ENCODE measurements at places on chromosomes 16 and 17.

GRCh38 chr17:83008186-83008510, 71.3 kb upstream of the METRNL start:
- DNase-seq = no peak

DNA sequence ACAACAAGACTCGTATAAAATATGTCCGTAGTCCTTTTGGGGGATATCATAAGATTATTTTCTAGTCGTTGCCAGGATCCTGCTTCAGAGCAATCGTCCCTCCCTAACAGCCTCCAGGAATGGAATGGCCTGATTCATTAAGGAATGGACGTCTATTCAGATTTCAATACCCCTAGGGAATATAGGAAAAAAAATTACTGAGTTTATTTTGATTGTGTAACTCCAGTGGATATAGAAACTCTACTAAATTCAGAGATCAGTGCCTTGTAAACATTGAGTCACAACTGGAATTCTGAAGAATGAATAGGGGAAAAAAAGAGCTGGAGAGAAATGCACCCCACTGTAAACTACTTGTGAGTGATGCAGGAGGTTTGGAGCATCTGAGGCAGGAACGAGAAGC, 1171.5 kb upstream of the GOT2 start:
- no peak for DNase-seq

GRCh38 chr17:62787366-62787765, 20.7 kb downstream of the MARCHF10 start:
- DNase-seq = no peak

DNA sequence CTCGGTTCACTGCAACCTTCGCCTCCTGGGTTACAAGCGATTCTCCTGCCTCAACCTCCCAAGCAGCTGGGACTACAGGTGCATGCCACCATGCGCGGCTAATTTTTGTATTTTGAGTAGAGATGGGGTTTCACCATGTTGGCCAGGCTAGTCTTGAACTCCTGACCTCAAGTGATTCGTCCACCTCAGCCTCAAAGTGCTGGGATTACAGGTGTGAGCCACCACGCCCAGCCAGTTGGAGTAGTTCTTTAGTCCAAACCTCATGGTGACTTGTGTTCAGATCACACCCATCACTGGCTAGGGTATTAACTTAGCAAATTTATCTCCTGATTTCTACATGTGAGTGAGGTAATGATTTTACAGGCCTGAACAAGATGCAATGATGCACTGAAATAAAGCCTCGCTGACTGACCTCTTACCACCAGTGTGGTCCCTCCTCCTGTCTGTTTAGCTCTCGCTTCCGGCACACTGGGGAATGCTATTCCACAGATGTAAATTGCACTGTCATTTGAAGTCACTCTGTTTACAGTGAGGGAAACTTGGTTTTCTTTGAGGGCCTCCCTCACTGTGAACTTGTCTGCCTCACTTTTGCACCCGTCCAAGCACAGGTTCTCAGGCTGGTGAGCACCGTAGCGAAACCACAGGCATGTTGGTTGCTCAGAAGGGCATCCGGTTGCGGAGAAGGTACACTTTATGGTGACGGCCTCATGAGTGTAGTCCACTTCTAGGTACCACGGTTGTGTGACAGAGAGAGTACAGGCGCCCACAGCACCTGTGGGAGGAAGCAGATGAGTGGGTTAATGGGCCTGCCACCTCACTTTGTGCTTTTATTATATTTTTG, 5.5 kb downstream of the IGSF6 start:
- no peak for DNase-seq

DNA sequence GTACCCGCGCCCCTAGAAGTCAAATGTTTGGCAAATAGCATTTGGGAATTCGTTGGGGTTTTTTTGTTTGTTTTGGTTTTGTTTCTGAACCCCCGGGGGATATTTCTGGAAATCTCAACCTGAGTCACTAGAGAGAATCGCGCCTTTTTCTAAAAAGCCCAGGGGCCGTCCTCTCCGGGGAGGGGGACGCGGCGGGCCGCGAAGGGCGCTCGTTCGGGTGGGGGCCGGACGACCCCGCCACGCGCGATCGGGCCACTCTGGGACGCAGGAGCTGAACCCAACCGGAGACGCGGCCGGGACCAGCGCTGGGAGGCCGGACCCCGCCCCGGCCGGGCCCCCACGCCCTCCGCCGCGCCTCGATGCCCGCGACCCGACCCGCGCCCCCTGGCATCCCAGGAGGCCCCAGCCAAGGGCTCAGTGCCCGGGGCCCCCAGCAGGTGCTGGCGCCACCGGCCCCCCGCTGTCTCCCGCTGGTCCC, 302 bp downstream of the LITAF start:
- DNase-seq = no peak

- no peak for DNase-seq
Observed at GRCh38 chr17:39026980-39027451, 59.8 kb upstream of the FBXO47 start.

GRCh38 chr17:44402564-44403172, 13.2 kb upstream of the ITGA2B start:
- no peak for DNase-seq

DNA sequence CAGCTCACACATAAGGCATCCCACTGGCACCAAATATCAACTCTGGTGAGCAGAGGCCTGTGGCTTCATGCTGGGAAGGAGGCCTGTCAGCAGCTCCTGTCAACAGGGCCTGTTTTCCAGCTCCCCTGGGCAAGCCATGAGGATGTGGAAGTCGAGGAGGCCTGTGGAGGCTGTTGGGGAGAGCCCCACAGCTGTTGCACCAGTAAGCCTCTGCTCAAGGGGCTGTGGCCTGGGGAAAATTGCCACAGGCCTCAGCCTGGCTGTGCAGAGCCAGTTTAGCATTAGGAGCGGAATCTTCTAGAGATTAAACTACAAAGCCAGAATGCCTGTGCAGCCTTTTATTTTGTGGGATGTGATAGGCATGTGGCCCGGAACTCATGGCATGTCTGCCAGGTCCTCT, 202.1 kb downstream of the SPECC1 start:
- no peak for DNase-seq

- no peak for DNase-seq
Observed at GRCh38 chr17:73390851-73391250, 79.0 kb upstream of the CDC42EP4 start.

DNA sequence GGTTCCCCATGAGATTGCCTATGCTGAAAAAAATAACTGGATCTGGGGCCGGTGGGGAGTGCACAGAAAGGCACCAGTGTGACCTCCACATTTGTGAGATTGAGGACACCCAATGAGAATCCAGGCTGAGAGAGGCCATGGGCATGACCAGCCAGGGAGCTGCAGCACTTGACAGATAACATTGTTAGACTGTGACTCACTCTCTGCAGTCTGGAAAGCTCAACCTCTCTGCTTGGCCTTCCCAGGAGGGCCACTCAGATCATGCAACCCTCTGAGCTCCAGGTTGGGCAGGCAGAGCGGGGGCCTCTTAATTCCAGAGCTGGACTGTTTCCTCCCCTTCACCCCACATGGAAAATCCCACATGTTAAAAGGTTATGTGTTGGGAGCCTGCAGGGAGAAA, 30.1 kb downstream of the FZD2 start:
- DNase-seq = no peak

GRCh38 chr16:31242206-31242605, 17.6 kb upstream of the ITGAM start:
- DNase-seq = no peak

DNA sequence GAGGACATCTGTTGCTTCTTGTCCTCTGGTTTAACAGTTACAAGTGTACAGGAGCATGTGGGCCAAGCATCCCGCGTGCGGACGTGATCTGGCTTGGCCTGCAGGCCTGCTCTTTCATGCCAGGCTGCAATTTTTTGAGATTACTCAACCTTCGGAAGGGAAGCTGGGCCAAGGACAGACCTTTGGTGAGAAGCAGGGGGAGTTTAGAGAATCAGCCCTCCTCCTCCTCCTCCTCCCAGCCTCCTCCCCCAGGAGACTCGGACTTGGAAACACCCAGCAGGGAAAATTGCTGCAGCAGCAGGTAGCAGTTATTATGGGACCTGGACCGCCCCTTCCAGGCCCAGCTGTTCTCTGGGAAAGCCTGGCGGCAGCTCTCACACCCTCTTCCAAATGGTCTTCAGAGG, 5.1 kb upstream of the KLHL36 start:
- no peak for DNase-seq

DNA sequence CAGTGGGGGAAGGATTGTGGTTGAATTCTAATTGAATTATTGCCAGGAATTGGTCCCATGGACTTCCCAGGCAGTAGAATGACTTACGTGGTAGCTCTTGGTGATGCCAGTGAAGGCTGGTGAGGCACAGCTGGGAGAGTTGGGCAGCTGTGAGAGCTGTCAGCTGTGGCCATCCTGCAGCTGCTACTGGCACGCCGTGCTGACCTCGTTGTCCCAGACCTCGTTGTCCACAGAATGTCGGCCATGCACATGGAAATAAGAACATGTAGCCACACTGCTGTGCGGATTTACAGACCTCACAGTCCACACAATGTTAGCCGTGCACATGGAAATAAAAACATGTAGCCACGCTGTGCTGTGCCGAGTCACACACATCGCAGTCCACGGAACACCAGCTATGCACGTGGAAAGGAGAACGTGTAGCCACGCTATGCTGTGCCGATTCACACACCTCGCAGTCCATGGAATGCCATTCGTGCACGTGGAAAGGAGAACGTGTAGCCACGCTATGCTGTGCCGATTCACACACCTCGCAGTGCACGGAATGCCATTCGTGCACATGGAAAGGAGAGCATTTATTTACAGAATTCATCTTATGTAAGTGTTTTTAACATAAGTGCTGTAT, 59.2 kb downstream of the BANP start:
- DNase-seq = no peak

GRCh38 chr17:6654841-6655731, 3.5 kb downstream of the C17orf100 start:
- DNase-seq = no peak

GRCh38 chr17:70989280-70989679, 819.9 kb downstream of the KCNJ2 start:
- DNase-seq = no peak

GRCh38 chr17:60641810-60642220, 35.8 kb upstream of the BCAS3 start:
- DNase-seq = peak; percentile 27

GRCh38 chr16:74617206-74617788, 10.4 kb upstream of the GLG1 start:
- DNase-seq = no peak

DNA sequence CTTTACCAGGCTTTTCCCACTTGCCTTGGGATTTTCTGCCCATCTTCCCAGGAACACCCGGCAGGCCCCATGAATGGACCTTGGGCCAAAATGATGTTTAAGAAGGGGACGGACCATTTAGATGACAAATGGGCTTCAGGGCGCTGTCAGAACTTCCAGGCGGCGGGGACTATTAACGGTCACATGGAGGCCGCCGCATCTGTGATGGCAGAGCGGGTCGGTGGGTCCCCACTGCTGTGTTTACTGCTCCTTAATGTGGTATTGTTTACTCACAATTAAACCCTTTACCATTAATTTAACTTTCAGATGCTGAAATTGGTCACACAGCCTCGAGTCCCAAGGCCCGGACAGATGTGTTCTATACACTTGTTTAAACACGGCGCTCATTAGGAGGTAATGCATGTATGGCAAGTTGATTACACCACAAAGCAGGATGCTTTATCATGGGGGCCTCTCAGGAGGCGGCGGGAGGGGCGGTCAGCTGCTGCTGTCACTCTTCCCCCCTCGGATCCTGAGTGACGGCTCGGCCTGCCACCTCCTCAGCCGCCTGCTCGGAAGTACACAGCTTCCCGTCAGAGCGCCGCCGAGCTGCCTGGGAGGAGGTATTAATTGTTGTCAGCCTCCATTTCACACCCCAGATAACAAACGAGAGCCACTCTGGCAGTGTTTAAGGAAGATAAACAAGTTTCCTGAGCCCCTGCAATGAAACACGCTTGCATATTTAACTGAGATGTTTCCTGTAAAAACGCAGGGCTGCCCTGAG, 83.9 kb upstream of the IRX3 start:
- DNase-seq = no peak

GRCh38 chr17:27958708-27959381, 65.7 kb upstream of the LYRM9 start:
- no peak for DNase-seq

DNA sequence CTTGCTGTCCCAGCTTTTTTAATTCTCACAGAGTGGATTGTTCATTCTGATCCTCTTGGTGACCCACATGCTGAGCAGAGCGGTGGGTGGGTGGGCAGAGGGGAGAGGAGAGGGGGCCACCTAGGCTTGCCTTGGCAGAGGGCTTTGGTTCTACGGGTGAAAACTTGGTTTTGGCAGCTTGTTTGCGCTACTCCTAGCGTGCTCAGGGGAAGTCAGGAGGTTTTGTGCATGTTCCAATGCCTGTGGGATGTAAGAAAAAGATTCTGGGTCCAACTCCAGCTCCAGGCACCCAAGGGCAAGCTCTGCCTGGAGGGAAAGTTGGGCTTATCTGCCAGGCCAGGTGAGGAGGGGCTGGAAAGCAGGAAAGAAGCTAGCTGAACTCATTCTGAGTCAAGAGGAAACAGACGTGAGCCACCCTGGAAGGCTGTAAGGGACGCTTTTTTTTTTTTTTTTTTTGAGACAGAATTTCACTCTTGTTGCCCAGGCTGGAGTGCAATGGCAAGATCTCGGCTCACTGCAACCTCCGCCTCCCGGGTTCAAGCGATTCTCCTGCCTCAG, 169.1 kb downstream of the WSCD1 start:
- DNase-seq = no peak

DNA sequence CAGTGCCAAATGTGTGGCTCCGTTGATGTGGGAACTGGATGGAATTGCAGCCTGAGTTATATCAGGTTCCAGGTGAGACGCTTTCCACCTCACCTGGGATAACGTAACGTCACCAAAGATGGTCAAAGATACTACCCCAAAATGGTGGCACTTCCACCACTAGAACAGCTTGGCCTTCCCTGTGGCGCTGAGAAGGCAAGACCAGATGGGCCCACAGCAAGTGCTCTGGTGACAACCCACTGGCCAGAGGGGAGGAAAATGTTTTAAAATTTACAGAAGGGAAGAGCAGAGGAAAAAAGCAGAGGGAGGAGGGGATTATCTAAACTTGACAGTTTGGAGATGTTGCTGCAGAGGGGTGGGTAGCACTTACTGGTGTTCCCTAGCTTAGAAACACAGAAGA, 7.5 kb upstream of the ITGA2B start:
- no peak for DNase-seq

DNA sequence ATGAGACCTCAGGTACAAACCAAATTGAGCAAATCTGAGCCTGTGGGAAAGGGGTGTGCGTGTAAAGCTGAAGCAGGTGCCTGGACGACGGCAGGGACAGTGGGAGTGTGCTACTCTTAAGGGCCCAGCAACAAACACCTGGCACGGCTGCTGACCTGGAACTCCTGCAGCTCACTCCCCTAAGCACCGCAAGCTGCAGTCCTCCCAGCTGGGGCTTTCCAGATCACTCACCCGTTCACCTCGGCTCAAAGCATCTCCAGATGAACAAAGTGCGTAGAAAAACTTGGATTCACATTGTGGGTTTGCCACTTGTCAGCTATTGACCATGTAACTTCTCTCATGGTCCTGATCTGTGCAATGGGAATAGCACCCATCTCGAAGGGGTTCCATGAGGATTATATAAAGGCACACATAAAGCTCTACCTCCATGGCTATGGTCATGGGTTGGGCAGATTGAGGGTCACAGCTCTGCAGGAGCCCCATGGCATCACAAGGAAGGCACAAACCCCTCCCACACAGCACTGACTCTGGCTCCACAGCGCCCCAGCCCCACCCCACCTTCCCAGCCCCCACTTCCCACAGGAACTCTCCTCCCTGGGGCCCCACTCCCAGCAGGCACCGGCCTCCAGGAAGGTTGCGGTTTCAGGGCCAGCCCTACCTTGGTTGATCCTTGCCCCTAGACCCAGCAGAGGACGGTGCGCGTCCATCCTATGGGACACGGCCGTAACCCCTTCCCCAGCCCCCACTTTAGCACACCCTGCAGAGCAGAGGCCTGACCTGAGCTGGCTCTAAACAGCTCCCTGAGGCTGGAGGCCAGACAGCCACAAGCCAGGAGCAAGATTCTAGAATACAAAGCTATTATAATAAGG, 21.9 kb downstream of the ST3GAL2 start:
- no peak for DNase-seq

All from Panc1 (cell line).